ENCODE measurements at places on chromosomes 12 and 14.
A peak's percentile ranks its signal among the peaks of the same experiment; 100 is the strongest.

DNA sequence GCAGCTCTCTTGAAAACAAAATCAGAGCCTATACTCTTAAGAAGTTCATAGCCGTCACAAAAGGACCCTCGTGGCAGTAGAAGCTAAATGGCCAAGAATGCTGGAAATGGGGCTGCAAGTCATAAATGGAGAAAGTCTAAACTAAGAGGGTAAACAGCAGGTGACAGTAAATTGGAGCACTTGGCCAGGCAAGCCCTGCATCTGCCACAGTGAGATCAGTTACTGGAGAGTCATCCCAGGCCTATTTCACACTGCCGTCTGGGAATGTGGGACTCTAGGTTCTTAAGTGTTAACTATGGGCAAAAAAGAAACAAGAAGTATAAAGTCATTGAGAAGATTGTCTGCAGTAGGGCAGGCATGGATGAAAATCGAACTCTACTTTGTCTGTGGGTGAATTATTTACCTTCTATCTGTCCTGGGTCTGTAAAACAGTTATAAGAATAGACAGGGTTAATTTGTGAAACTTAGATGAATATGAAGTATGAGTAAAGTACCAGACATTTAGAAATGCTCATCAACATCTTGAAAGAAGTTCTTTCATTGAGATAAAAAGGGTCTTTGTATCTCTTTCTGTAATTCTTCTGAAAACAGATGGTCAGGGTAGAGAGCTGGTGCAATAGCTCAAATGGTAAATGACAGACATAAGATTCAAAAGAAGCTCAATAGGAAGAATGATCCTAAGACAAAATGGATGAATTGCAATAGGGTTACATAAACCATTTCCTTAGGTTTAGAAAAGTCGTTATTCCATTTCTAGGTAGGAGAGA lies 792.5 kb downstream of the DIO2 start:
- no peak for DNase-seq

DNA sequence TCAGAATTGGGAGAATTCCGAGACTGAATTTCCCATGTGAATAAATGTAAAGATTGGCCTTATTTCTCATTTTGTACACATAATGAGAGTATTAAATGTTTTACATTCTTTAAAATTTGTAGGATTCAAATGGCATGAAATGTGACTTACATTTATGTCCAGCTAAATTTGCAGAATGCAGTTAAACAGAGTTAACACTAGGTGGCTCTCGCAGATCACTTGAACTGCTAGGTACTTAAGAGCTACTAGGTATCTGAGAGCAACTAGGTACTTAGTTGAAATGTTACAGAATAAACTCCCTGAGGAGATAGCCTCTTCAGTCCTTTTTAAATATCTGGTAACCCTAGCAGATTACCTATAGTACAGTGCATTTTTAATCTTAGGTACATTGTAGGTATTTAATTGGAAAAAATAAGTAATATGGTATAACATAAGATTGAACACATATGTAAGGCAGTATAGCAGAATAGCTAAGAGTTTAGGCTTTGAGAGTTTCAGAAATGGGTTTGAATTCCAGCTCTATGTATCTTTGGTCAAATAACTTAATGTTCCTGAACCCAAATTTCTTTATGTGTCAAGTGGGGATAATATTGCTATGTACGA lies 73.8 kb downstream of the KIAA0586 start:
- DNase-seq: peak; percentile 76

GRCh38 chr12:106974511-106974910 lies 12.4 kb downstream of the MTERF2 start:
- DNase-seq: no peak

DNA sequence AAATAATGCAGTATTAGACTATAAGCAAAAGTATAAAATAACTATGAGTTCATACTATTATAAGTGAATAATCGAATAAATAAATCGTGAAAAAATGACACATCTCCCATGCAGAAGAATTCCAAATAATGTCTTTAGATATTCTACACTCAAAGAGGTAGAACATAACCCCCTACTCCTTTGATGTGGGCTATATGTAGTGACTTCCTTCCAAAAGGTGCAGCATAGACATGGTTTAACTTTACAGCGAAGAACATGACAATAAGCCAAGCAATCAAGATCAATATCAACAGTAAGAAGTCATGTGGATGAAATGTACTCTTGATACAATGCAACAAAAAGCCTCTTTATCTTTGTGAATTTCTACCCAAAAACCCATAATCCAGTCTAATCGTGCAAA lies 46.0 kb upstream of the HIF1A start:
- no peak for DNase-seq

GRCh38 chr14:96065661-96066459 lies 26.7 kb downstream of the C14orf132 start:
- DNase-seq: no peak

All from mesenchymal stem cell (in vitro differentiated cells and primary cell).